ENCODE measurements at places on chromosomes 7 and 10.

- DNase-seq = no peak
Observed at GRCh38 chr7:18221377-18222293, 194.0 kb upstream of the PRPS1L1 start.

DNA sequence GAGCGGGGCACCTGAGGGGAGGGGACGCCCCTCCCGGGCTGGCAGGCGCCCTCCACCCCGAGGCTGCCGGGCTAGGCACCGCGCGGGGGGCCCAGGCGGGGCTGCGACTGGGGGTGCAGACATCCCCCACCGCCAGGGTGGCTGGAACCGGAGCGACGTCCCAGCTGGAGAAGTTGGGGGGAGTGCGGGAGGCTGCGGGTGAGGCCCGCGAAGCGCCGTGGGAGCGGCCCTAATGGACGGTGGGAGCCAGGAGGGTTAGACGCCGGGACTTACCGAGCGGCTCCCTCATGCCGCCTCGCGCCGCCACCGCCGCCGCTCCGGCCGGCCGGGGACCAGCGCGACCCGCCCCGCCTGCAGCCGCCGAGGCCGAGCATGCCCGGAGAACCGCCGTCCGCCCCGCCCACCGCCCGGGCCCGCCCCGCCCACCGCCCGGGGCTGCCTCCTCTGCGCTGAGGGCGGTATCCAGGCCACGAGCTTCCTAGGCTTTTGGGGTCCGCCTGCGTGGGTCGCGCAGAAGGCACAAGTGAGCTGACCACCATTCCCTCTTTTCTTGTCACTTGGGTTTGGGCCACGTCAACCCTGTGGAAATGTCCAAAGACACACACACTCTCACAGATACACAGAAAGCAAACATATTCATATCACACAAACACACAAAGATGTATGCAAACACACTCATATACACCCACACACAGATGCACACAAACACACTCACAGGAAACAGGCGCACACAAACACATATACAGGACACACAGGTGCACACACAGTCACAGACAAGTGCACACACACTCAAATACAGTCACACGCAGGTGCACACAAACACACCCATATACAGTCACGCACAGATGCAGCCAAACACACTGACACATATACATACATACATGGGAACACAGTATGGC, at the start of gene JCAD:
JCAD (minus strand) TSS at position 378 of the 899 bp plus-strand sequence. CDS start 11,774 bp downstream, outside the sequence.
- peak; percentile 45 for DNase-seq

- no peak for DNase-seq
Observed at GRCh38 chr7:12722136-12722535, 34.7 kb downstream of the ARL4A start.

- no peak for DNase-seq
Observed at GRCh38 chr7:92696584-92696983, 106.4 kb upstream of the FAM133B start.

DNA sequence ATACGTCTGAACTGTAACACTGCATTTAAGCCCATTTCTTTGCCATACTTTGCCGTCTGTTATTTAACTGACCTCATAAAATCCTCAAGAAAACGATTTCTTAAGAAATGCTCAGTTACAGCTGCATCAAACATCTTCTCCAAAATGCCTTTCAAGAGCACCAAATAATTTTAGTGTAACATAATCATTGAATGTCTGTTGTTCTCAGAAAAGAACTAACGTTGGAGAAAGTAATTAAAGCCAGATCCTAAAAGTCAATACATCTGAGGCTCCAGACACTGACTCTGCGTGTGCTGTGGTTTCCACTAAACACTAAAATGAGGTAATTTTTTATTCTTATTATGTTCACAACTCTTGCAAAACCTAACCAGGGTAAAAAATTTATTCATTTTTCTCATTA, 63.7 kb upstream of the LRRC17 start:
- no peak for DNase-seq

DNA sequence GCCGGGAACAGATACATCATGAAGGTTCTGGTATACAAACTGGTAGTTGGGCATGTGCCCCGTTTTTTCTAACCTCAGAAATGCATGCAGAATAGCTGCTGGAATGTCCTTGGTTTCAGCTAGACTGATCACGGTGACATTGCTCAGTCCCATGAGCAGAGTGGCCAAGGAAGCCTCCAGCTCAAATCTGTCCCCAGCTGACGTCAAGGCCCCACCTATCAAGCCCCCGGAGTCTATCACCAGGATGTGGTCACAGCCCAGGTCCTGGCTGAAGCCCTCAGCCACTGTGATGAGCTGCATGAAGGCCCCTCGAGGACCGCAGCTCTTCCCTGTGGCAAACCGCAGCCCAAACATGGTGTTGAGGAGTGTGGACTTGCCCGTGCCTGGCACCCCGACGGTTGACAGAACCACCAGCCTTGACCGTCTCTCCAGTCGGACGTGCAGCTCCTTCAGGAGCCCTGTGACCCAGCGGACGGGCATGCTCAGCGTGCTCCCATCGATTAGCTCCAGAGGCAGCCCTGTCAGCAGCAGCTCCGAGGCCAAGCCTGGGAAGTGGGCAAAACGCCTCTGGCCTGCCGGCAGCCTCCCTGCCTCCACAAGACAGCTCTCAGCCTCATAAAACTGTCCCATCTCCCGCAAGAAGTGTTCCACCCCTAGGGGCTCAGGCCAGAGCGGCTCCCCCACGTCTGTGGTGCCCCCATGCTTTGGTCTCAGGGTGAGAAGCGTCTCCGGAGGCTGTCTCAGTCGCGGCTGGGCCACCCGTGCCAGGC, 7.8 kb upstream of the MRPS24 start:
- DNase-seq = no peak

DNA sequence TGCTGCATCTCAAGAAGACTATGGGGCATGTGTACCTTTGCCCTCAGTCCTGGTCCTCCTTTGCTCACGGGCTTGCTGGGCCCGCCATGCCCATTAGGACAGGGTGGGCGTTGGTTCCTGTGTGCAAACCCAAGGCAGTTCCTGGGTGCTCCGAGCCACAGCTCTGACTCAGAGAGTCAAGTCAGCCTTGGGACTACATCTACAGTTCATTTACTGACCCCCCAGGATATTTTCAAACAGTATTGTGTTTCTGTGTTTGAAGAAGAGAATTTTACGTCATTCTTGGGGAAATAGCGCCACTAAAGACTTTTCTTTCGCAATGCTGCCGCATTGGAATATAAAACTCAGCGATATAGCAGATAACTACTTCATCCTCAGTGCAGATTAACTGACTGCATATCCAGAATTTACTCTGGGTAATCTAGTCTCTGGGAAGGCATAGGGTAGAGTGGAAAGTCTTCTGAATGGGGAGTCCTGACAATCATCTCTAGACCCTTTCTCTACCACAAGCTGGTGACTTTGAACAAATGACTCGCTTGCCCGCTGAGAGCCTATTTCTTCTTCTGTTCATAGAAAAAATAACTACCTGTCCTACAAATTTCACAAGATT, 638.9 kb upstream of the FZD8 start:
- no peak for DNase-seq

DNA sequence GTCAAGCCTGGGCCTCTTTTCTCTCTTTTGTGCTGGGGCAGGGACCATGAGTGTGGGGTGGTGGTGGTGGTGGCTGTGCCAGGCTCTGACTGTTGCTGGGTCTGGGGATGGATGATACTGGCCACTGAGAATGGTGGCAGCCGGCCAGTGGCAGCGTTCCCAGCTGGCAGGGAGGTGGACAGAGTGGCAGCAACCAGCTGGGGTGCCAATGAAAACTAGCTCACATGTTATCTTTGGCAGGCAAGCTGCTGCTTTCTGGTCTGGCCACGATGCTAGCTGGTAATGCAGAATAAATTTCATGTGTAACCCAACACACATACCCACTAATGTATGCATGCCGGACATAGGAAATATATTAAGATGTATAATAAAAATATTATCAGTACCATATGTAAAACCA, 95.0 kb upstream of the SLC26A5 start:
- no peak for DNase-seq

DNA sequence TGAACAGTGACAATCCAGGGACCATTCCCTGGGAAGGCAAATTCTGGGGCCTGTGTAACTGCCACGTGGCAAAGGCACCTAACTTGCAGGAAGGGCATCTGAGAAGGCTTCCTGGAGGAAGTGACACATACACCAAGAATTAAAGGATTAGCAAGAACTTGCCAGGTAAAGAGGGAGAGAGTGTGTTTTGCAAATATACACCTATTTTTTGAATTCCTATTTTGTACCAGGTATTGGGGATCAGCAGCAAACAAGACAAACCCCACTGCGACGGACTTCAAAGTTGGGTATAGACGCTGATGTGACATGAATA, 206.5 kb upstream of the ZMIZ1 start:
- no peak for DNase-seq
